Fibroblast of mammary gland (primary cell): ENCODE measurements at places on chromosomes 12 and 14.

GRCh38 chr12:7302266-7302986 lies 1.4 kb upstream of the ACSM4 start:
- DNase-seq = peak; percentile 13

GRCh38 chr12:113277511-113277910 lies 56.2 kb downstream of the TPCN1 start:
- no peak for DNase-seq

- DNase-seq = no peak
Observed at GRCh38 chr12:118850244-118850825, 131.0 kb upstream of the SRRM4 start.

DNA sequence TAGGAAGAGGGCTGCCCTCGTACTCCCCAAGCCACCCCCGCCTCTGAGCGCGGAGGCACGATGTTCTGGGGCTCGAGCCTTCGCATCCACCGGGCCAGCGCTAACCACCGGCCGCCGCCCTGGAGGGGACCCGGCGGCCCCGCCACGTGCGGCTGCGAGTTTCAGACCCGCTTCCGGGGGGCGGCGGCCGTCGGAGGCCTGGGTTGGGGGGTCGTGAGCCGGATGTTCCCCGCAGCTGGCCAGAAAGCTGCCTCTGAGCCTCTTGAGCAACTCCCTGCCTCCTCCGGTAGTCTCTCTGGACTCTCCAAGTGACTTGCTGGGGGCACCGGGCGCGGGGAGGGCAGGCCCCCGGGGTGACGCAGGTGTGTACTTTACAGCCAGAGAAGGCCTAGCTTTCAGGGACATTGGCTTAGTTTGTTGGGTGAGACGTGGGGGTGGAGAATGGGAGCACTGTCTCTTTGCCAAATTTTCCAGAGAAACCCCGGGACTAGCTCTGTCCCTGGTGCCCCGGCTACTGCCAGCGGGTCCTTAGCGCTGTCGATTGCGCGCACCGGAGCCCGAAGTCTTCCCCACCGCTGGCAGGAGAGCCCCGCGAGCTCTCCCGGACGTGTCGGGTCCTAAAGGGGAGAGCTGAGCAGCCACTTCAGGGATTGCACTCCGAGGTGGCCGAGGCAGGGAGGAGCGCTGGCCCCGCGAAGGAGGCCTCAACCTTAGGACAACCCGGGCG lies 15.6 kb downstream of the OTX2 start:
- no peak for DNase-seq

- DNase-seq = no peak
Observed at GRCh38 chr14:100091386-100091785, 26.2 kb downstream of the EVL start.

GRCh38 chr12:67434671-67435370 lies 165.7 kb downstream of the CAND1 start:
- peak; percentile 98 for DNase-seq

DNA sequence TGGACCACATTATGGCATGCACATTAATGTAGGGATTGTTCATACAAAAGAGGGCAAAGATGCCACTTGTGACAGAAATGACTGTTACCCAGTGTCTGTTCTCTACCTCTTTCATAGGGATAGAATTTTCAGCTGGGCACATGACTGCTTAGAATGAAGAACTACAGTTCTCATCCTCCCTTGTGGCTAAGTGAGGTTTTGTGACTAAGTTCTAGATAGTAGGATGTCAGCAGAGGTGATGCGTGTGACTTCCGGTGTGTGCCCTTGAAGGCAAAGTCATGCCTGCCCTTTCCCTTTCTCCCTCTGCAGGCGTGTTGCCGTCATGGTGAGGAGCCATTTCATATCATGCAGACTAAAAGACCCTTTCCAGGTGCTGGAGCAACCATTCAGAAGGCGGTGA lies 99.3 kb downstream of the CACNA1C start:
- DNase-seq = no peak

DNA sequence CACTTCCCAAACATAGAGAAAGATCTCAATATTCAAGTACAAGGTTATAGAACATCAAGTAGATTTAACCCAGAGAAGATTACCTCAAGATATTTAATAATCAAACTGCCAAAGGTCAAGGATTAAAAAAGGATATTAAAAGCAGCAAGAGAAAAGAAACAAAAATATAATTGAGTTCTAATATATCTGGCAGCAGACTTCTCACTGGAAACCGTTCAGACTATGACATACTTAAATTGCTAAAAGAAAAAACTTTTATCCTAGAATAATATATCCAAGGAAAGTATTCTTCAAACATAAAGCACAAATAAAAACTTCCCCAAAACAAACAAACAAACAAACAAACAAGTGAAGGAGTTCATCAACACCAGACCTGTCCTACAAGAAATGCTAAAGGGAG lies 92.4 kb downstream of the FSCB start:
- no peak for DNase-seq

- peak; percentile 34 for DNase-seq
Observed at GRCh38 chr12:104458694-104459367, 2.1 kb downstream of the CHST11 start.

DNA sequence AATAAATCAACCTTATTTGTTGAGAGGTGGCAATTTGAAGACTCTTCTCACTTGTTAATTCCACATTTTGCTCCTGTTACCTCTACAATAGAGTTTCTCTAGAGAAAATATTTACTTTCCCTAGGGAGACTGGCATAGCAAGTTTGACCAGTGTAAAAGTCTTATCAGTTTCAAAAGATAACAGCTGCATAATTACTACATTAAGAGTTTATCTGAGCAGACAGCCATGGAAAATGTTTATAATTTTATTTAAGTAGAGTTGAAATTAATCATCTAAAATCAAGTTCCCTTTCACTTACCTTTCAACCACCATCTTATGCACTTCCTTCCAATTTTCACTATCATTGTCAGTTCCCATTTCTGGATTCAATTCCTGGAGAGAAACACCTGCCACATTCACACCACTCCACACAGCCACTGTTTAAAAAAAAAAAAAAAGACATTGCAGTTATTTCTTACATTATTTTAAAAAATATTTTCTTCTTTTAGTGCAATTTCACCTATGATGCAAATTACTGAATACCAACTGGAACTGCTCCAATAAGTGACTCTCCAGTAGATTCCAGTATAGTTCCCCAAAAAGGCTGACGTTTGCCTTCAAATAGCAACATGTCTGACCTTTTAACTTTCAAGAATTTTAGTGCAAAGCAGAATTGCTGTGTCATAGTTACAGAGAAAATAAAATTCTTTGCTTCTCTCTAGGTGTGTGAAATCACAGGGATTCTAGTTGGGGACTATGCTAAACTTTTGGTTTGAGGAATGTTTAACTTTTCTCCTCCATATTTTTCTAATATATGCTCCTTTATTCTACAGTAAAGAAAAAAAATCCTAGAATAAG lies 19.4 kb downstream of the LDHB start:
- peak; percentile 35 for DNase-seq

DNA sequence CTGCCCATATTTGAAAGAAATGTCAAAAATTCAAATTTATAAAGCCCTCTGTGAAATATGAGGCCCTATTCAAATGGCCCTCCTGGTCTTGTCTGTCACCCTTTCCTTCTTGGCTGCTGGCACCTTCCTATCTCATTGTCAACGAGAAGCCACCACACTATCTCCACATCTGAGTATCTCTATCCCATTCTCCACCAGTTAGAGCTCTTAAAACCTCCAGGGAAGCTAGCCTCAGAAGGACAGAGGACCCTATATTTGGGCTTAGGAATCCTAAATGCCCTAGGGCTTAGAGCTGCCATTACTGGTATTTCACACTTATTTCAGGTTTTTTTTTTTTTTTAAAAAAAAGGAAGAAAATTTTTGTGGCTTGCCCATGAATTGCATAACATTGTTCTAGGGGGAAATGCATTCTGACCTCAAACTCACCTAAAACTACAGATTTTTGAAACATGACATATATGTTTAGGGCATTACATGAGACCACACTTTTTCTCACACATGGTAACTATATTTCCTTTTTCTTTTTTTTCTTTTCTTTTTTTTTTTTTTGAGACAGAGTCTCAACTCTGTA lies 25.0 kb downstream of the SLC25A21 start:
- no peak for DNase-seq

- DNase-seq = no peak
Observed at GRCh38 chr12:40038619-40039018, 67.3 kb downstream of the SLC2A13 start.

DNA sequence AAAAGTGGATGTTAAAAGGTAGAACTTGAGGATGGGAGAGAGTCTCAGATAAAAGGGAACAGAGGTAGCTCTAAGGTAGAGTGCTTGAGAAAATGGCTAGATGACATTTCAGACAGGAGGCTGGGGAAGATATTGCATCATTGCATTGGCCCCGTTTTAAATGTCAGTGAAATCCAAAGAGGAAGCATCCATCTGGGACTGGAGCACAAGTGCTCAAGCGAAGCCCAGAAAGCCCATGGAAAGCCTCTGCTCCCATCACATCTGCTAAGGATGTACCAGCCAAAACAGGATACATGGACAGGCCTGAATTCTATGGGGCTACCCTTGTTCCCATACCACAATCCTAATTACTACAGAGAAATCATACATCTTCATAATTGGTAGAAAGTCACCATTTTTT lies 581.5 kb upstream of the TMEM132C start:
- no peak for DNase-seq

DNA sequence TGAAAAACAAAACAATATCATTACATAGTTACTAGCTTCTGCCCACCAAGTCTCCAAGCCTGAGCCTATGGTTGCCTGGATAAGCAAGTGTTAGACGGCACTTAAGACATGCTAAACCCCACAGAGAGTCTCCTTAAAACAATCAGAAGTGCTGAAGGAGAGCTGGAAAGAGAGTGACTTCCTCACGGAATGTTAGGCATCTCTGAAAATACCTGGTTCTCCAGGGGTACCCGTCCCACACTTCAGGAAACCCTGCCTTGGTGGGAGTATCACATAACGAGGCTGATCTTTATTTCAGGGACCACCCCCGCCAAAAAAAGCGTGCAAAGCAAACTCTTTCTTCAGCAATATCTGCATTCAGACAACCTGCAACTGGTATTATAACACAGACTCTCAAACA lies 18.3 kb downstream of the LHX5 start:
- DNase-seq = no peak

- peak; percentile 1 for DNase-seq
Observed at GRCh38 chr14:48349689-48350088, 674.3 kb upstream of the MDGA2 start.

GRCh38 chr12:67981287-67982162 lies 7.7 kb upstream of the IFNG-AS1 start:
- DNase-seq = peak; percentile 95

DNA sequence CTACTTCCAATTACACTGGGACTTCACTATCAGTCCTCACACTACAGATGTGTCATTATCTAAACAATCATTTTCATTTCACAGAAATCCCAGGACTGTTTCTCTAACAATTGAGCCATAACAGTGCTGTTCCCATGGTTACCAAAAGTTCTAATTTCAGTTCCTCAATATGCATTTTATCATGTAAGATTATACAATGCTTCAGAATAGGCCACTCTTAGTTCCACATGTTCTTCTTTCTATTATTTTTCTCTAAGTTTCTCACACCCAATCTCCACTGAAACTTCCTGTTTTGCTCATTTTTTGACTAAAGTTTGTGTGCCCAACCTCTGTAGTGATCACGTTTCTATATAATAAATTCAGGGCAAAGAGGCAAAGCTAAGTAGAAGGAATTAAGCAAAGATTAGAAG lies 185.8 kb downstream of the DUSP6 start:
- DNase-seq = peak; percentile 73

- no peak for DNase-seq
Observed at GRCh38 chr12:86411710-86412109, 155.5 kb upstream of the MGAT4C start.

GRCh38 chr14:68945585-68946488 lies 33.3 kb downstream of the ACTN1 start:
- DNase-seq = no peak

- no peak for DNase-seq
Observed at GRCh38 chr14:23396781-23397407, 11.2 kb downstream of the MYH6 start.

DNA sequence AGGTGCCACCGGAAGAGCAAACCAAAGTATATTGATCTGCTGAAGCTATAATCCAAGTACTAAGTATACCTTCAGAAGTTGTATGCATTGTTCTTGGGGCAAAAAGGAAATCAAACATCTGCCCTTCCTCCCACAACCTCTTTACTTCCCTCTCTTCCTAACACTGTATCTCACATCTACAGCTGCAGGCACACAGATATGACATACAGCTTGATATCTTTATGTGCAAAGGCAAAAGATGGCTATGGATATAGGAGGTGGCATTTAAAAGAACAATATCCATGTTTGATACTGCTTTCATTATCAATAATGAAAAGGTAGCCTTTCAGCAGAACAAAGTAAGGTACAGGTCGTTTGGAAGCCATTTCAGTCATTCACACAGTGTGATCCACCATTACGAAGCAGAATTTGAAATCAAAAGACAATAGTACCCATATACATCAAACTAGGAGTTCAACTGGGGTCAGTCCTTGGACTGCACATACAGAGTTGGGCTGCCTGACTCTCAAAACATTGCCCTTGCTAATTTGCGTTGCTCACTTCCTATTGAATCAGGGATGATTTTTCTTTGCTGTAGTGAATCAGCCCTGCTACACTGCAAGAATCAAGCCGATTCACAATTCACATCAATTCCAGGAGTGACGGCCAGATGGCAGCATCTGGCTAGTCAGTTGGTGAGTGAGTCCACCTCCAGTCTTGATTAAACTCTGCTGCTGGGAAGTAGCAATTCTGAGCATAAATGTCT lies 8.9 kb downstream of the ANG start:
- peak; percentile 84 for DNase-seq

DNA sequence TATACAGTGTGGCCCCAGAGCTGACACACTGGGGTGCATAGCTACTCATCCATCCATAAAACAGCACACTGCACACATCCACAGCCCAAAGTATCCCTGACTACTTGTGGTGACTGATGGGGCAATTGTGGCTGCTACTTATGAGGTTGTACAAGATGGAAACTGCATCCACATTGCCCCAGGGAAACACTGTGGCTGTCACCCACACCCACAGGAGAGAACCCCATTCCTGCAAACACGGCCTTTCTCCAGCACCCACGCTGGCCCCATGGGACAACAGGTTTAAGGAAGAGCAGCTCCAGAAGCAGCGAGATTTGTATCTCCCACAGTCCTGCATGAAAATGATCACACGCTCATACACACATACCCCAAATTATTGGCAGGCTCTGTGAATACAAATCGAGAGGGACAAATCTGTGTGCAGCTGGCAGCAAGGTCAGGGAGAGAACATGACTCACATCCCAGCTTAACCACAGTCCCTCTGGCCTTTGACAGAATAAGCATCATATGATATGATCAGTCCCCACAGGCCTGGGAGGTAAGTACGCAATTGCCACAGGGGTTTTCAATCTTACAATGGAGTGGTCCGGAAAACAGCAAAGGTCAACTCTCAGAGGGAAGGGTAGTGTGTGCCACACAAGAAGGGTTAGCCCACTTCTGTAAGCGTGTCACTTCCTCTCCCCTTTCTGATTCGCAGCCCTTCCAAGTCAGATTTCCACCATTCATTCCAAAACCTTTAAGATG lies 61.9 kb downstream of the ESR2 start:
- peak; percentile 96 for DNase-seq

DNA sequence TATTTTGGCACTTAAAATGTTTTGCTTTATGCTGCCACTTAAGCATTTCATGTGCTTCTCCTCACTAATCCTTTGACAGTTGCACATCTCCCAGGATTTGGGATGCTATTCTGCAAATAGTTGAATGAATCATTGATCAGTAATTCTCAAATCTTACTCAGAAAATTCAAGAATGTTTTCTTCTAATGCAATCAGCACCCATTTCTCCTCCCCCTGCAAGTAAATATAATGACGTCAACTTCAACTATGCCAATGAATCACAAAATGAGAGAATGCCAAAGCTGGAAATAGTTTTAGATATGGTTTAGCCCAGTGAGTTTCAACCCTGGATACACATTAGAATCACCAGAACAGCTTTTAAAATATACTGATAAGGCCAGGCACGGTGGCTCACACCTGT lies 2.1 kb upstream of the BLOC1S1 start:
- peak; percentile 96 for DNase-seq
